ENCODE measurements at places on chromosomes 13 and 19.

- DNase-seq, result no peak
Measured at GRCh38 chr19:35107545-35107944, 8.1 kb upstream of the FXYD3 start.

DNA sequence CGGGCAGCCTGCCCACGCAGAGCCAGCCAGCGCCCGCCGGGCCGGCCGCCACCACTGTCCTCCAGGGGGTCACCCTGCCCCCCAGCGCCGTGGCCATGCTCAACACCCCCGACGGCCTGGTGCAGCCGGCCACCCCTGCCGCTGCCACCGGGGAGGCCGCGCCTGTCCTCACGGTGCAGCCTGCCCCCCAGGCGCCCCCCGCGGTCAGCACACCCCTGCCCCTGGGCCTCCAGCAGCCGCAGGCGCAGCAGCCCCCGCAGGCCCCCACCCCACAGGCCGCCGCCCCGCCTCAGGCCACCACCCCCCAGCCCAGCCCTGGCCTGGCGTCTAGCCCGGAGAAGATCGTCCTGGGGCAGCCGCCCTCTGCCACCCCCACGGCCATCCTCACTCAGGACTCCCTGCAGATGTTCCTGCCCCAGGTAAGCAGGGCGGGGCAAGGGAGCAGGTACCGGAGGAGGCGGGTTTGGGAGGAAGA is 32.3 kb upstream of the EHD2 start:
- no peak for DNase-seq

GRCh38 chr13:47211106-47211505 is 314.3 kb upstream of the HTR2A start:
- no peak for DNase-seq

DNA sequence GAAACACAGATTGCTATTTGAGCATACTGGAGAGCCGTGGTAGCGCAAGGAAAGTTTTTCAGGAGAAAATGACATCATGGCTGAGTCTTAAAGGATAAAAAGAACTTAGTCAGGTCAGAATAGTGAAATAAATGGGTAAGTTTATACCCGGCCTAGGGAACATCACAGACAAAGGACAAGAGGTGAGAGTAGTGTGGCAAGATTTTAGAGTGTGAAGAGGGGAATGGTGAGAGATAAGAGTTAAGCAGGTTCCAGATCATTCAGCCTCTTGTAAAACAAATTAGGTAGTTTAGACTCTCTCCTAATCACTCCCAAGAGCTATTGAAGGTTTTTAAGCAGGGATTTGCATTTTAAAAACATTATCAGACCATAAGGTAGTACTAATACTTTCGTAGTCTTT is 116.0 kb upstream of the MAB21L1 start:
- DNase-seq, result no peak

- no peak for DNase-seq
Measured at GRCh38 chr13:94233401-94233800, 246.1 kb downstream of the DCT start.

- no peak for DNase-seq
Measured at GRCh38 chr13:112941349-112941748, 27.7 kb upstream of the MCF2L start.

- no peak for DNase-seq
Measured at GRCh38 chr19:49870309-49870901, 3.0 kb upstream of the PNKP start.

DNA sequence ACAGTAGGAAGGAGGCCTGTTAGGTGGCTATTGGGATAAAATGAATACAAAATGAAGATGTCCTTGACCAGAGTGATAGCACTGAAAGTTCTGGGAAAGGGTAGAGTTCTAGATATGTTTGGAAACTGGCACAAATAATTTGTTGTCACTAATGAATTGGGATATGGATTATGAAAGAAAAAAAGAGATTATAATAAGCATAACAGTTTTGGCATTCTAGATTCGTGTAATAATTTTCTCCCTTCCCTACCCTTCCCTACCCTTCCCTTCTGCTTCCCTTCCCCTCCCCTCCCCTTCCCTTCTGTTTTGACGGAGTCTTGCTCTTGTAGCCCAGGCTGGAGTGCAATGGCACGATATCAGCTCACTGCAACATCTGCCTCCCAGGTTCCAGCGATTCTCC is 271.0 kb upstream of the PRR20A start:
- no peak for DNase-seq

DNA sequence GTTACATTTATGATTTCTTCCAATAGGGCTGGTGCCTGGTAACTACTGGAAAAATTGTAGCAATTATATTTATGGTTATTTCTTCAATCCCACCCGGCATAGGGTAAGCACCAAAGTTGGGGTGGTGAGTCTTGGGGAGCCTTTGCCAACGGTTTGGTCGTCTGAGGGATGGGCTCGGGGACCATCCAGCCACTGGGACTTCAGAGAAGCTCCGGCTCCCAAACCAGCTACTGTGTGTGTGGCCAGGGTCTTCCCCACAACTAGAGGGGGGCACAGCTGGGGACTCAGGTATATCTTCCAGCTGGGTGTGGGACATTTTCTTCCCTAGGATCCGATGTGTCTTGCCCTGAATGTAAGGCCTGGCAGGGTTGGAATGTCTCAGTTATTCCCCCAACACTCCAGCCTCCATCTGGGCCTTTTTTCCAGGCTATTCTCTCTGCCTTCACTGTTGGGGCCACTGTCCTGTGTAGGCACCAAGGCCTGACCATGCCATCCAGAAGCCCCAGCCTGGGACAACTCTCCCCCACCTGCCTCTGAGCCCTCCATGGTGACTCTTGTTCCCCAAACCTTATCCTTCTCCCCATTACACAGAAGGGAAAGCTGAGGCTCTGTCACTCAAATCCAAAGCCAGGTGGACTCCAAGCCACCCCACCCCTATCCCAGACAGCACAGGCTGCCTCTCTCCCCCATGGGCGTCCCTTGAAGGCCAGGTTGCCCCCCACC is 1.1 kb upstream of the IFI30 start:
- DNase-seq, result no peak

GRCh38 chr19:42152910-42153671 is 20.8 kb upstream of the POU2F2 start:
- DNase-seq, result no peak

DNA sequence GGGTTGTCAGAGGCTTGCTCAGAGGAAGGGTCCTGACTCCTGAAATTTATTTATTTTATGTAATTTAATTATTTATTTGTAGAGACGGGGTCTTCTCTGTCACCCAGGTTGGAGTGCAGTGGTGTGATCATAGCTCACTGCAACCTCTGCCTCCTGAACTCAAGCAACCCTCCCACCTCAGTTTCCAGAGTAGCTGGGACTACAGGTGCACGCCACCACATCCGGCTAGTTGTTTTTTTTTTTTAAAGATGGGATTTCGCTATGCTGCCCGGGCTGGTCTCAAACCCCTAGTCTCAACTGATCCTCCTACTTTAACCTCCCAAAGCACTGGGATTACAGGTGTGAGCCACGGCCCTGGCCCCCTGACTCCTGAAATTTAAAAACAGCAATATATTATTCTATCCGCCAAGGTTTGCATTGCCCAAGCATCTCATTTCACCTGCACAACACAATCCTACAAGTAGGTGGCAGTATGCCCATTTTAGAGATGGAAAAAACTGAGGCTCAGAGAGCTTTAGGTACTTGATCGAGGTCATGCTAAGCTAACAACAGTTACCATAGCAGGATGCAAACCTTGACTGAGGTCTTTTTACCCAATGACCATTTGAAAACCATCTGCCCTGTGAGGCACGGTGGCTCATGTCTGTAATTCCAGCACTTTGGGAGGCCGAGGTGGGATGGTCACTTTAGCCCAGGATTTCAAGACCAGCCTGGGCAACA is 18.1 kb downstream of the ARHGEF18 start:
- DNase-seq, result no peak

Measured in kidney (tissue), 22 donors.